Stimulated activated CD8-positive, alpha-beta memory T cell treated with anti-CD3 and anti-CD28 coated beads, Interleukin-4, amount 100 ng/mL, for 4 hours (primary cell): ENCODE measurements at places on chromosomes 11 and 22.

- no peak for DNase-seq
These were observed 55.4 kb downstream of the CDON start for GRCh38 chr11:126007238-126007637.

DNA sequence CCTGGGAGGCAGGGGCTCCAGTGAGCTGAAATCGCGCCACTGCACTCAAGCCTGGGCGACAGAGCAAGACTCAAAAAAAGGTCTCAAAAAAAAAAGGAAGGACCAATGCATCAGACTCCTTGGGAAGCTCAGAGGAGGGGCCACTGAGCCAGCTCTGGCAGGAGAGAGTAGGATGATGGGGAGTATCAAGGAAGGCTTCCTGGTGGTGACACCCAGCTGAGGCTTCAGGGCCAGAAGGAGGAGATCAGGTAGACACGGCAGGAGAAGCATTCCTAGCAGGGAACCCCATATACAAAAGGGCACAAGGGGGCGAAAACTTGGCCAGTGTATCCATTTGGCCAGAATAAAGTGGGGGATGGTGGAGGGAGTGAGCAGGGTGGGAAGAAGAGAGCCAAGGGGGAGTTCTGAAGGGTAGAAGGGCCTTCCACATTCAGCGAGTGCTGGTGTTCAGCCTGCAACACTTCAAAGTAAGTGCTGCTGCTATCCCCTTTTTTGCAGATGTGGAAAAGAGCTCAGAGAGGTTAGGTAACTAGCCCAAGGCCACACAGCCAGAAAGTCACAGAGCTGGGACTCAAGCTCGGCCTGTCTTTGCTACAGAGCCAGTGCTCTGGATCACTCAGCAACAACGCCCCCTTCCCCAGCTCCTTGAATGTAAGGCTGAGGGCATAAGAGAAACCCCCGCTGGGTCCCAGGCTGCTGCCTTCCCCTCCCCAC lies 5.3 kb upstream of the RHOD start:
- no peak for DNase-seq

DNA sequence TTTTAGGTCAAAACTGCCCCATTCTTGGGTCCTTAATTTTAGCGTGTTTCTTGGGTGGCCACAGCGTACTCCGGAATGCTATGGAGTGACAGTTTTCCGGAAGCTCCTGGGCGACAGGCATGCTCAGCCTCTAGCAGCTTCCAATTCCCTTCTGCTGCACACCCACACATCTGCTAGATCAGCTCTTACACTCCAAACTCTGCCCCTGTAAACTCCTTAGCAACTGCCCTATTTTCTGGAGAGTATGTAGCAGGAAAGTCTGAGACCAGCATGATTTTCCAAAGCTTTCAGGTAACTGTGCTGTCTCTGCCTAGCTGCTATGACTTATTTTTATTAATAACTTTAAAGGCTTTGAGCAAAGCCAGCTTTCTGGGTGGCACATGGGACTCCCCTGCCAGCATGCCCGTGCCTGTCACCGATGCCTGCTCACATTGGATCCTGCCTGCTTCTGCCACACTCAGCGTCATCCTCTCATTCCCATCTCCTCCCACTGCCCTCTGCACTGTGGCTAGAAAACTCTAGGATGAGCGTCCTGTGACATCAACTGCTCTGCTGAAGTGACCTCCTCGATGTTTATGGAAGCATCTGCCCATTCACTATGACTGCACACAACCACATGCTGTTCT lies 17.3 kb downstream of the TOLLIP start:
- no peak for DNase-seq

GRCh38 chr11:63845303-63845702 lies 6.4 kb downstream of the MARK2 start:
- no peak for DNase-seq

- DNase-seq: no peak
These were observed 23.2 kb downstream of the TIMP3 start for GRCh38 chr22:32824531-32825312.

- no peak for DNase-seq
These were observed 610 bp upstream of the TEX12 start for GRCh38 chr11:112166562-112166961.

GRCh38 chr11:133579165-133580031 lies 47.1 kb upstream of the OPCML start:
- no peak for DNase-seq

GRCh38 chr11:102471474-102471873 lies 18.9 kb upstream of the TMEM123 start:
- DNase-seq: no peak

- no peak for DNase-seq
These were observed 11.5 kb downstream of the RELT start for GRCh38 chr11:73387594-73388264.

GRCh38 chr11:126607776-126608541 lies 252.5 kb downstream of the ST3GAL4 start:
- DNase-seq: no peak
